SK-MEL-5 (cell line): ENCODE measurements at places on chromosomes 1 and 21.

DNA sequence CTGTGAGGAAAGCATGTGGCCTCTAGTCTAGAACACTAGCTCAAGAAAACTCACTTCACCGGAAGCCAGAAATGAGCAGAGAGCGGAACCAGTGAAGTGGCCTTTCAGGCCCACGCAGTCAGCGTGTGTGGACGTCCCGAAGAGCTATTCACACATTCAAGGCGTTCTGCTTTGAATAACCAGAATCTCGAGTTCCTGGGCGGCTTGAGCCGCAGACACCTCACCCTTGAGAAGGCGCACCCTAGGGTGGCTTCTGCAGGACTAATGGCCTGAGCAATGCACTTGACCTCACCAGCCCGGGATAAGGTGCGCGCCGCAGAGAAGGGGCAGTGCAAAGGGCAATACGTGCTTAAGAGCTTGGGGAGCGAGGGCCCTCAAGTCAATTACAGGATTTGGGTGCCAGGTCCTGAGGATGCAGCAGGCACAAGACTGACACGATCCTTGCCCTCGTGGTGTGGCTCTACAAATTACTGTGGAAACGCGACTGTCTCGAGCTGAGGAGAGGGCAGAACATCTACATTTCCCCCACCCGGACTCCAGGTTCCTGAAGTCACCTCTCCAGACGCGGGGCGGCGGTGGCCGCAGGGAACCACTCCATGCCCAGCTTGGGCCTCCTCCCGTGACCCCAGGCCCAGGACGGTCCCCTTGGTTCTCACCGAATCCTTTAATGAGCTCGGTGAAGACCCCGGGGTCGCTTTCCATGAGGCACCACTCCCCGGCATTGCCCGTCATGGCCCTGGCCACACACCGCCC is 455 bp downstream of the UCHL5 start:
- peak; percentile 58 for DNase-seq

DNA sequence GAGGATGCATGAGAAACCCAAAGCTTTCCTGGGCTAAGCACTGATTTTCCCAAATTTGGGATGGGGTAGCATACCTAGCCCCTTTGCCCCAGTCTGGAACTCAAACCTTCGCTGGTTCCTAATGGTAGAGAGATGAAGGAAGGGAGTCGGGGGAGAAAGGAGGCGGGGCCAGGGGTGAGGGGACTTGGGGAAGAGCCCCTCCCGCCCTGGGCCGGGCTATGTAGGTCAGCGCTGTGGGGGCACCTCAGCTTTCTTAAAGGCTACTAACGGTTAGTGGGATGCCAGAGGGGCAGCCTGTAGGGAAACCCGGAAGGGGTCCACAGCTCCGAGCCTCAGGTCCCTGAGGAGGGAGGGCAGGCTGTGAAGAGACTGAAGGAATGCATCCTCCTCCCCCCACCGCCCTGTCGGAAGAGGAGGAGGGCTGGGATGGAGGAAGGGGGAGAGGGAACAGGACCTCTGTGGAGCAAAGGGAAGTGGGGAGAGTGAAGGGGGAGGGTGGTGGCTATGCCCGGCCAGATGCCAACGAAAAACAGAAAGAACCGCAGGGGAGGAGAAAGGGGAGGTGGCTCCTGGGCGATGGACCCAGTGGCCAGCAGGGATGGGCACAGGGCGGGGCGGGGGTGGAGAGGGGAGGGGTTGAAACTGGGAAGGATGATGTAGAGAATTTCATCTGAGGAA is 1.3 kb downstream of the CADM3 start:
- no peak for DNase-seq

DNA sequence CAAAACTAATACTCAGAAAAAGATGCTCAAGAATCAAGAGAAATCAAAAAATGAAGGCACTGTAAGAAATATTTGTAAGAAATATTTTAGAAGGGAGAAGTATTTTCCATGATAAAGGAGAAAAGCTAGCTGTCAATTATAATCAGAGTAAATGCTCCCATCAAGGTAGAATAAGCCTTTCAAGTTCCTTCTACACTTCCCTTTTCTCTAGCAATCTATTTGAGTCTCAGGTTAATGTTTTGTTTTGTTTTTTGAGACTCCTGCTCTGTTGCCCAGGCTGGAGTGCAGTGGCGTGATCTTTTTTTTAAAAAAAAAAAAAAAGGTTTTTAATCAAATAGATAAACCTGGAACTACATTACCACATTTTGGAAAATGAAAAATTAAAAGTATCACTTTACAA is 33.3 kb downstream of the PUM1 start:
- no peak for DNase-seq

GRCh38 chr1:151968058-151968457 is 25.6 kb downstream of the S100A10 start:
- DNase-seq = peak; percentile 90
